Neural progenitor cell (in vitro differentiated cells): ENCODE measurements at places on chromosomes 1 and 21. TPM values are rescaled to one million over a fixed set of nuclear protein-coding genes. Genes with fewer than 3 reads are reported as not detected.
A peak's percentile ranks its signal among the peaks of the same experiment; 100 is the strongest.

The IGSF21 gene
- total RNA-seq = 1.7 and 6.9 TPM in 2 replicates

The PBX1 gene
- 75.0 and 91.1 TPM in 2 replicates for total RNA-seq

- H3K36me3 ChIP-seq = no peaks in the 10 kb centered on the region
- DNase-seq = peak; percentile 51
- H3K27ac ChIP-seq = no peak overlapping the region
- H3K27me3 ChIP-seq = no peaks in the 10 kb centered on the region
Observed at GRCh38 chr1:210360852-210361477, 32.3 kb downstream of the HHAT start.

DNA sequence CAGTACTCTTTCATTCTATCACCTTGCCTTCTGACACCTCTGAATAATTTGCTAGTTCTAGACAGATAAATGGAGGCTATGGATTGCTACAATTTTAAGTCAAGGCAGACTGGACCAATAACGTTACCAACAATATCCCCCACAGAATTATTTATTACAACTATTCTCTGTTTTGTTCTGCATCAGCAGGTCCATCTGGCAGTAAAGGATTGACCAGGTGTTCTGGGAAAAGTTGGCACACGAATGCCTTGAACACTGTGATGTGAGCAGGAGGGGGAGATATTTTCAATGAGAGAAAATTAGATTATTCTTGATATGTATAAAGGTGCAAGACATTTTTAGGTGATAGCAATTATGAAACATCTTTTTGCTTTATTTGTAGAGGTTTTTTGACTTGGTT is 718.8 kb upstream of the TMPRSS15 start:
- DNase-seq = no peak
- no peak overlapping the region for H3K4me3 ChIP-seq
- H3K4me1 ChIP-seq = no peaks in the 10 kb centered on the region
- peaks cover 2% of the 10 kb centered on the region for H3K36me3 ChIP-seq

DNA sequence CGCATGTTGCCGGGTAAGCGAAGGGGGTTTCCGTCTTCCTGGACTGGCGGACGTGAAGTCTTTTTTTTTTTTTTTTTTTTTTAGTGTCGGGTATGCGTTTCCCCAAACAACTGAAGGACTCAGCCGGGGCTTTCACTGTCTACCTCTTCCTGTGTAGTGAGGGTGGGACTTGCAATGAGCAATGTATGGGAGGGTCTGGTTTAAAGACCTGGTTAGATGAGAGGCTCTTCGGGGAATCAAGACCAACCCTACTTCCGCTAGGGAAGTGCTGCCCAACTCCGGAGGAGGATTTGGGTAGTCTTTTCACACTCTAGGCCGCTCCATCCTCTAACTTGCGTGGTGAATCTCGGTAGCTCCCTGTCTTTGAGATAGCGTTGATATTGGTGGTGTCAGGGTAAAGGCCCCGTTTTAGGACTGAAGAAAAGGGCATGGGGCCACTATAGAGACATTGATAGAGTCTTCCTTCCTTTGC is 754 bp downstream of the PRRC2C start:
- H3K4me1 ChIP-seq = peaks cover 20% of the 10 kb centered on the region
- DNase-seq = no peak
- peak overlapping the region; percentile 96 for H3K27ac ChIP-seq

- H3K4me3 ChIP-seq = no peak overlapping the region
- H3K4me1 ChIP-seq = no peaks in the 10 kb centered on the region
- no peaks in the 10 kb centered on the region for H3K36me3 ChIP-seq
- no peak for DNase-seq
- H3K27ac ChIP-seq = no peak overlapping the region
- H3K27me3 ChIP-seq = peaks cover 4% of the 10 kb centered on the region
Observed at GRCh38 chr1:245688536-245689453, 534.0 kb downstream of the KIF26B start.

- H3K4me1 ChIP-seq = peaks cover 7% of the 10 kb centered on the region
- H3K4me3 ChIP-seq = no peak overlapping the region
- H3K27me3 ChIP-seq = no peaks in the 10 kb centered on the region
- no peak for DNase-seq
Observed at GRCh38 chr21:42261829-42262200, 42.9 kb downstream of the ABCG1 start.

DNA sequence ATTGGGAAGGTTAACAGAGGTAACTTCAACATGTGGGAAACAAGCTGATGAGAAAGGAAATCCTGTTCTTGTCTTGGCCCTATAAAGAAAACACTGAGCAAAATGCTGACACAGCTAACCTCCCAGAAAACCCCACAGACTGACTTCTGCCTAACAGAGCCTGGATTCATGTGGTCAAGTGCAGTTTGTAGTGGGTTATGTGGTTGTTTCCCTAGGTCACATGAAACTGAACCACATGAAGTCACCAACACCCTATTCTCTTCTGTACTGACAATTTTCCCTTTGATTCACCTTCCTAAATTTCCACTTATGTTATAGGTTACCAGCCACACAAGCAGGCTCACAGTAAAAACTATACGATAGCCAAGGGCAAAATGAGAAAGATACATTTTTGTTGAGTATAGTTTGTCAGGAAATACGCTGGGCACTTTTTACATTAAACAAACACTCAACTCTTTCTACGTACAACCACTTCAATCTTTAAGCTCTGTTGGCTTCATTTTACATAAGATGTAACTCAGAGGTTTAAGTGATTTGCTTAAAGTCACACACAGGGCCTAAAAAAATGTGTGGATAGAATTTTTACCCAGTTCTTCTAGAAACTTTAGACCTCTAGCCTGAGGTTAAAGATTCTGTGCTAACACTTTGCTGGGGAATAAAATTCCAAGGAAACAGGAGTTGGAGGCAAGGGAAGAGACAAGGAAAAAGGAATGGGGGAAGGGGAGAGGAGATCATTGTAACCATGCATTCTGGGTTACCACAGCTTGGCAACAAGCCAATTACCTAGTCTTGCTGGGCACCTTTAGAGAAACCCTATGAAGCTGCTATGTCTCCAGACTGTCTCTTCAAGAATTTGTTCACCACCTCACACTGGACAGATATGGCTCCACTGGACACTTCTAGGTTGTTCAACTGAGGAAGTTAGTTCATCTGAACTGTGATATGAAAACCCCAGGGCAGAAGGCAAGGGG is 601.6 kb upstream of the USP24 start:
- no peak overlapping the region for H3K4me3 ChIP-seq
- no peaks in the 10 kb centered on the region for H3K36me3 ChIP-seq
- no peaks in the 10 kb centered on the region for H3K27me3 ChIP-seq
- H3K4me1 ChIP-seq = no peaks in the 10 kb centered on the region

DNA sequence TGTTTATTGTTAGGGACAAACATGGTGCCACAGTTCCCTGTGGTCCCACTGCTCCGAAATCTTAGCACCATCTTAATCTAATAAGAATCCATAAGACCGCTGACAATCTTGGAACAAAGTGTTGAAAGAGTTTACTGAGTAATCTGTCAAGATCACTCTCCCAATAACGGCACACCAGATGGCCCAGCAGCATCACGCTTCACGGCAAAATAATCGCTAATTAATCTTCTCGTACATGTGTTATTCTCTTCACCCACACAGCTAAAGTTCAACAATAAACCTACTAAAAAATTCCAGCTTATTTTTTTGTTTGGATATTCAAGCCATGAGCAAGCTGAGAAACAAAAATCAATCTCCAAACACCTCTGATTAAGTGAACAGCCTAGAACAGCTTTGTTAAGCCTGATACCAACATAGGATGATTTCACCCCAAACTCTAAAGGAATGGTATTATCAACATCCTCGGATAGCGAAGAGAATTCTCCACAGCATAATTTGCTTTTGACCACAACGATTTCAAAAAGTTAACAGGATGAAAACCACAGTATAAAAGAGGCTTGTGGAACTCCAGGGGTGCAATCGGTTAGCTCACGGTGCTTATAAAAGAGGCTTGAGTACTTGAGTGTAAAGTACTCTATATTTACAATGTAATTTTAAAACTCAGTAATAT is 329.9 kb upstream of the GREM2 start:
- H3K27me3 ChIP-seq = no peaks in the 10 kb centered on the region
- no peaks in the 10 kb centered on the region for H3K4me1 ChIP-seq
- H3K4me3 ChIP-seq = no peak overlapping the region
- no peak for DNase-seq
- H3K36me3 ChIP-seq = no peaks in the 10 kb centered on the region
